Left ventricle myocardium inferior (tissue), 1 donor: ENCODE measurements at places on chromosomes 5 and 9. TPM values are rescaled to one million over a fixed set of nuclear protein-coding genes. Genes with fewer than 3 reads are reported as not detected.

DNA sequence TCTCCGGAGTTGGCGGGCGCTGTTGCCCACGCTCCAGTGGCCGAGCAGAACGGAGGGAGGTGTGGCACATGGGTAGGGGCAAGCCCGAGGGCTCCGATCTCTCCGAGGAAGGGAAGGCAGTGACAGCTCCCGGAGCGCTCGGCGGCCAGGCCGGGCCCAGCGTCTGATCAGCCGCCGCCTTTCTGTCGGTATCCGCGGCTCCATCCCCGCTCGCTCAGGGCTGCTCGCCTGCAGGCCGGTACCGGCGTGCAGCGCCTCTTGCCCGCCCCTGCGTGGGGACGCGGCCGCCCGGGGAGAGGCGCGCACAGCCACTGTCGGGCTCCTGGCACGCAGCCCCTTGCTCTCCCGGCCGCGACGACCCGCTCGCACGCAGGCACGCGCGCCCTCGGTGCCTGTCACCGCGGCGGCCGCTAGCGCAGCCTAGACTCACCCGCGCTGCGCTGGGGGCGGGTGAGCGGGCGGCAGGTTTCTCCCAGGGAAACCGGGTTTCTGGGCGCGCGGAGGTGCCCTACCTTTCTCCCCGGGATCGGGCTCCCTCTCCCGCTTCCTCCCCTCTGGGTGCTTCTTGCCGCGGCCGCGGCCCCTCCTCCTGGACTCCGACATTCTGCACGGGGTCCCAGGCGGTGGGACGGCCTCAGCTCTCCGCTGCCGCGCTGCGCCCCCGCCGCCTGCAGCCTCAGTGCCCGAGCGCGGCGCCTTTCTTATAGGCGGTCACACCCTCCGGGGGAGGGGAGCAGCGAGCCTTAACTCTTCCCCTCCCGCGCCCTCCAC is 108.4 kb downstream of the PSD2 start:
- DNase-seq, result no peak

- no peak for DNase-seq
These were observed 58.8 kb upstream of the GFPT2 start for GRCh38 chr5:180411948-180412347.

DNA sequence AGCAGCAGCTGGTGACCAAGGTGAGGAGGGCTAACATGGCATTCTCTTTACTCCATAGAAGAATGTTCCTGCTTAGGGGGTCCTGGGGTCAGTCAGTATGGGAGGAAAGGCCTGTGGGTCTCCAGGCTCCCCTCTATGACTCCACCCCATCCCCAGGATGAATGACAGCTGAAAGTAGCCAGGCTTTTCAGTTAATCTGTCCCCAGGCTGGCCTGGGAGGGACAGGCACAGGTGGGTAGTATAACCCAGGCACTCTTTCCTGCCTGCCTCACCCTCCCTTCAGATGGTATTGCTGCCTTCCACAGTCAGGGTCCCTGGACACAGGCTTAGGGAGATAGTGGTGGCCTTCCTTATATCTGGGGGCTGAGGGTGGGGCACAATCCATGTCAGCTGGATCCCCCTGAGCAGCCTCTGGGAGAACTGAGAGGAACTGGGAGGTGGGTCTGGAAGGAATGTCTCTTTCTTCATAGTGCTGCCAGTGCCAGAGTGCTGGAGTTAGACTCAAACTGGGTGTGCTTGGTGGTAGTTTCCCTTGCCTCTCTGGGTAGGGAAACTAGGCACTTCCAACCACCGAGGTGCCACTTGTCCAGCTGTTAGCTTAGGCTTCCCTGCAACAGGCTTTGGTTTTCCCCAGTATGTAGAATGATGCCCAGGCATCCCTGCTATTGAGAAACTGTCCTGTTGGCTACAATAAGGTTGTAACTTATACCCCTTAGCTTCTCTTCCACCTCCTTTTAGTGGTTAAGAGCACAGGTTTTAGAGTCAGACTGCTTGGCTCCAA is 27.8 kb downstream of the LARP1 start:
- no peak for DNase-seq

CA9 gene
- not detected for total RNA-seq

DNA sequence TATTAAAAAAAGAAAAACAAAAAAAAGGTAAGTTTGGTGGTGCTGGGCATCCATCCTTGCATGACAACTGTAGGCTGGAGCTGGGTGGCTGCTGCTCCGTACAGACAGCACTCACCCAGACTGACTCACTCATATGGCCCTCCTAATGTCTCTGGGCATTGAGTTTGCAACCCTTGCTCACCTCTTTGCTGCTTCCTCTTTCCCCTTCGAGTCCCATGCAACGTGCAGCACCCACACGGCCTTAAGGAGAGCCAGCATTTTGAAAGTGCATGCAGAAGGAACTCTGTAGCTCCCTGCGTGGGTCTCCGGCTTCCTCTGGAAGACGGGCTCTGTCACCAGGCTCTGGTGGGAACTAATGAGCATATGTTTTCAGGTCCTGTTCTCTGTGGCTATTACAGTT is 60.5 kb upstream of the ENTREP1 start:
- no peak for DNase-seq

- DNase-seq, result no peak
These were observed 33.4 kb upstream of the CDC42SE2 start for GRCh38 chr5:131230406-131230805.

DNA sequence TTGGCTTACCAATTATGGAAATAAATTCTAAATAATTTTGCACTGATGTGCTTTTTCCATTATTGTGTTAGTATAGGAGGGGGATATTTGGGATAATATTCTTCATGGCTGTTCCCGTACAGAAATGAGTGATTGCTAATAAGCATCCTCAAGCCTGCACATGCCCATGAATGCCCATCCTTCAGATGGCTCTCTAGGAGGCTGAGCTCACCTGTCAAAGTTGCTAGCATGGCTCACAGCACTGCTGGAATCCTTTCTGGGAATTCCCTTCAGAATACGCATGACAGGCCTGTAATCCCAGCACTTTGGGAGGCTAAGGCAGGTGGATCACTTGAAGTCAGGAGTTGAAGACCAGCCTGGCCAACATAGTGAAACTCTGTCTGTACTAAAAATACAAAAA is 124.1 kb downstream of the NXNL2 start:
- no peak for DNase-seq

FOXE1 gene
- total RNA-seq, result not detected

CDH6 gene
- 2.8 TPM for total RNA-seq

- DNase-seq, result no peak
These were observed 179.1 kb upstream of the FBXL7 start for GRCh38 chr5:15320871-15321270.

DNA sequence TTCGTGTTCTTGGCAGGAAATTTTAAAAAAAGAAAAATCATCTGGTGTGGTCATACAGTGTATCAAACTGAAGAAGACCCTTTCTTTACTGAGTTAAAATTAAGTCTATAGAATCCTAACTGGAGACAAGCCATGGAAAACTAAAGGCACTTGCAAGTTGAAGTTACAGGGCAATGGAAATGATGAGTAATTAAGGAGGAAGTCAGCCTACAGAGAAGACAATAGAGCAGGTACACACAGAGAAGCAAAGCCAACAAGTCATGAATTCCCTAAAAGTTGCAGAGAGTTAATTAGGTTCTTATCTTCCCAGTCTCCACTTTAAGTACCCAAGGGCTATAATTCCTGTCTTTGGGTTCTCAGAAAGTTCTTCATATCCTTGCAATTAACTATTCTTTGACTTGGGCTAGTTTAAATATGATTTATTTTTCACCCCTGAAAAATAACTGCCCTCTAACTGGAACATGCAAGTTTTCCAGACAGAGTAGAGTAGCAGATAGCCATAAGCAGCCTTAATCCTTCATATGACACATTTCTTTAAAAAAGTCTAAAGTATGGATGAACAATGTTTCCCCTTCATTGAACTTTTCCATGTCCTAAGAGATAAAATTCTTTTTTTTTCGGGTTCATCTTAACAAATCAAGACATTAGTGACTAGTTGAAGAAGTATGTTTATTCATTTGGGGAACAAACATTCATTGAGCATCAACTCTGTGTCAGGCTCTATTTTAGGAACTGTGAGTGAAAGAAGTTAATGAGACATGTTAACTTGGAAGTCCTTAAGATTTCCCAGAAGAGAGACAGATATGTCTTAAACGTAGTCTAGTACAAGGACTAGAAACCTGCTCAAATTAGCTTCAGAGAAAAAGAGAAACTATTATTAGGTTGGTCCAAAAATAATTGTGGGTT is 5.2 kb upstream of the ITGA2 start:
- DNase-seq, result no peak

GRCh38 chr9:28770226-28770625 is 1196.9 kb upstream of the C9orf72 start:
- no peak for DNase-seq

SOWAHA gene
- not detected for total RNA-seq

GRCh38 chr5:36397901-36398536 is 96.3 kb upstream of the RANBP3L start:
- no peak for DNase-seq

GRCh38 chr9:129077236-129077635 is 3.7 kb upstream of the DOLPP1 start:
- no peak for DNase-seq

- no peak for DNase-seq
These were observed 34.1 kb upstream of the UNC5A start for GRCh38 chr5:176776141-176776865.

DNA sequence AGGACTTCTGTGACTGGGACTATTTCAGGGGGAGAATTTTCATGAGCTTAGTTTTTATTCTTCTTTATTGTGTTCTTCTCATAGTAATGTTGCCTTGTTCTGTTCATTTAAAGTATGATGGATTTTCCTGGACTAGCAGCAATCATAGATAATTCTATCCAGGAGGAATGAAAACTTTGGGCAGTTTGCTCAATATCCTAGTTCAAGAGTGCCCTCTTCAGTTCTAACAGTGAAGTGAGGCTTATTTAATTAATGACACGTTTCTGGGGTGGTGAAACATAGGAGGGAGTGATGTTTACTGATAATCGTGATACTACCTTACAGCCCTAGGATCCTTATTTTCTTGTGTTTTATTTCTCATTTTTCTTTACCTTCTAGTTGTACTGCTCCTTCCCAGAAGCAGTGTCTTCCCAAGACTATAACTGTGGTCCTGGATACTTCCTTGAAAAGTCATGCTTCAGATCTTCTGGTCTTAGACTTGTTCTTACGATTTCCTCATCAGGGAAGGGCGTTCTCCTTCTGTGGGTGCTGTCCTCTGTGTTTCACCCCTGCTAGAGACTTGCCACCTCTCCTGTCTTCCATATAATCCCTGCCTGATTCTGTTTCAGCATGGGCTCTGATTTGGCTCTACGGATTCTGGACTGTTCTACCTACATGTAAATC is 57.4 kb downstream of the CFAP95 start:
- DNase-seq, result no peak

DNA sequence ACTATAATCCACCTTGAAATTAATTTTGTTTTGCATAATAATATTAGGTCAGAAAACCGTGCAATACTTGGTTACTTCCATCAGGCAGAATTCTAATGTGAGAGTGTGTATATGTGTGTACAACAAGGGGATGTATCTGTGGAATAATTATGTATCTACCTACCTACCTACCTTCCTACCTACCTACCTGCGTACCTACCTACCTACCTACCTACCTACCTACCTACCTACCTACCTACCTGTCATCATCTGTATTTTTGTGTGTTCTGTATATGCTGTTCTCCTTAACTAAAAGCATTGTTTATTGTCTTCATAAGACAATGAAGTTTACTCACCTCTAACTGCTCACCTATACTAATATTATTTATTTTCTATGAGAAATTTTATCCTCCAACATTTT is 52.8 kb downstream of the VCAN start:
- no peak for DNase-seq

GRCh38 chr5:149062371-149063016 is 368 bp downstream of the SH3TC2 start:
- DNase-seq, result no peak

DNA sequence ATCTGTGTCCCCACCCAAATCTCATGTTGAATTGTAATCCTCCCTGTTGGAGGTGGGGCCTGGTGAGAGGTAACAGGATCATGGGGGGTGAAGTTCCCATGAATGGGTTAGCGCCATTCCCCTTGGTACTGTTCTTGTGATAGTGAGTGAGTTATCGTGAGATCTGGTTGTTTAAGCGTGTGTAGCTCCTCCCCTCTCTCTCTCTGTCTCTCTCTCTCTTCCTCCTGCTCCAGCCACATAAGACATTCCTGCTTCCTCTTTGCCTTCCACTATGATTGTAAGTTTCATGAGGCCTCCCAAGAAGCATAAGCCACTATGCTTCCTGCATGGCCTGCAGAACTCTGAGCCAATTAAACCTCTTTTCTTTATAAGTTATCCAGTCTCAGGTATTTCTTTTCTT is 28.8 kb downstream of the C5orf15 start:
- DNase-seq, result no peak

GRCh38 chr5:160269017-160269416 is 39.7 kb downstream of the FABP6 start:
- DNase-seq, result peak; percentile 90
